ENCODE measurements at places on chromosomes 3 and 15.
A peak's percentile ranks its signal among the peaks of the same experiment; 100 is the strongest.

DNA sequence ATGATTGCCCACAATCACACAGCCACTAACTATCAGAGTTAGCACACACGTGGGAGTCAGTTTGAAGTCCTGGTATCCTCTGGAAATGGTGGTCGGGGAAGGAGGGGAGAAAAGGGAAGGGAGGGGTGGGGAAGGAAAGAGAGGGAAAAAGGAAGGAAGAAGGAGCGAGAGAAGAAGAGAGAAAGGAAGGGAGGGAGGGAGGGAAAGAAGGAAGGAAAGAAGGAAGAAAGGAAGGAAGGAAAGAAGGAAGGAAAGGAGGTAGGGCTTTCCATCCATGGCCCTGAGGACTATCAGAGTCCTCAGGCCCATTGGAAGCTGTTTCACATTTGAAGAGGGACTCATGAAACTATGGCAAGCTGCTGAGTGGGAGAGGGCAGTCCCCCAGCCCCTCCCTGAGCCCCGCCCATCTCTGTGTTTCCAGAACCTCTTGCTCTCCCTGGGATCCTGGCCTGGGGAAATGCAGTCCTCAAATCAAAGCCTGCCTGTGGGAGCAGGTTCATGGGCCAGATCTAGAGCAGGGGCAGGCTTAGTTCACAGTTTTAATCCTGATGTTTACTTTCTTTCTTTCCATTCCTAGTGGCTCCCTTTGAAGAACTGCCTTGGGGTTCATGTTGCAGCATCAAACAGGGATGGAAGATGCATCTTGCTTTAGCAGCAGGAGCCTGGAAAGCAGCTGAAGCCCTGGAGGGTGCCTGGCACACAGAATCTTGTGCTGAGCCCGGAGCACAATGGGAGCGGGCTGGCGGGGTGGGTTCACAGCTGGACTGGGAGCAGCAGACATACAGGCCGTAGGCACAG, 66.1 kb upstream of the GLCE start:
- H3K27me3 ChIP-seq = no peaks in the 10 kb centered on the region
- no peaks in the 10 kb centered on the region for H3K4me1 ChIP-seq
- H3K27ac ChIP-seq = no peak overlapping the region
- H3K4me3 ChIP-seq = no peak overlapping the region
- DNase-seq = no peak

- no peak for DNase-seq
- H3K4me1 ChIP-seq = no peaks in the 10 kb centered on the region
- no peaks in the 10 kb centered on the region for H3K36me3 ChIP-seq
- H3K27ac ChIP-seq = no peak overlapping the region
- no peaks in the 10 kb centered on the region for H3K27me3 ChIP-seq
Observed at GRCh38 chr3:135239615-135239884, 444.5 kb downstream of the EPHB1 start.

- H3K27ac ChIP-seq = no peak overlapping the region
- H3K36me3 ChIP-seq = peaks cover 17% of the 10 kb centered on the region
- no peak for DNase-seq
- H3K27me3 ChIP-seq = no peaks in the 10 kb centered on the region
- no peak overlapping the region for H3K4me3 ChIP-seq
Observed at GRCh38 chr3:128748557-128748956, 22.6 kb downstream of the RAB7A start.

DNA sequence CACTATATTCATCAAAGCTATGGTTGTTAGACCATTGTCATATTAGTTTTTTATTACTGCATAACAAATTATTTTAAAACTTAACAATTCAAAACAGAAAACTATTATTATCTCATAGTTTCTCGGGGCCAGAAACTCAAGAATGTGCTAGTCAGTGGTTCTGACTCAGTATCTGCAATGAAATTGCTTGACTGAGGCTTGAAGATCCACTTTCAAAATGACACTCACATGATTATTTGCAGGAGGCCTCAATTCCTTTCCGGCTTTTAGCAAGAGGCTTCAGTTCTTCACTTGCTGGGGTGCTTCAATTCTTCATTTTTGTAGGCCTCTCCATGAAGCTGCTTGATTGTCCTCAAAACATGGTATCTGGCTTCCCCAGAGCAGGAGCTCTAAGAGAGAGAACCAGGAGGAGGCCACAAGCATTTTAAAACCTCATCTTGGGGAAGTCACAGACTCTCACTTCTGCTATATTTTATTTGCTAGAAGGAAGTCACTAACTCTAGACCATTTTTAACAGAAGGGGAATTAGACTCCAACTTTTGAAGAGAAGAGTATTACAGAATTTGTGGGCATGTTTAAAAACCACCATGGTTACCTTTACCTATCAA, 383.7 kb downstream of the MFSD1 start:
- DNase-seq = no peak
- no peaks in the 10 kb centered on the region for H3K36me3 ChIP-seq
- H3K4me3 ChIP-seq = no peak overlapping the region
- no peaks in the 10 kb centered on the region for H3K4me1 ChIP-seq
- no peaks in the 10 kb centered on the region for H3K27me3 ChIP-seq

DNA sequence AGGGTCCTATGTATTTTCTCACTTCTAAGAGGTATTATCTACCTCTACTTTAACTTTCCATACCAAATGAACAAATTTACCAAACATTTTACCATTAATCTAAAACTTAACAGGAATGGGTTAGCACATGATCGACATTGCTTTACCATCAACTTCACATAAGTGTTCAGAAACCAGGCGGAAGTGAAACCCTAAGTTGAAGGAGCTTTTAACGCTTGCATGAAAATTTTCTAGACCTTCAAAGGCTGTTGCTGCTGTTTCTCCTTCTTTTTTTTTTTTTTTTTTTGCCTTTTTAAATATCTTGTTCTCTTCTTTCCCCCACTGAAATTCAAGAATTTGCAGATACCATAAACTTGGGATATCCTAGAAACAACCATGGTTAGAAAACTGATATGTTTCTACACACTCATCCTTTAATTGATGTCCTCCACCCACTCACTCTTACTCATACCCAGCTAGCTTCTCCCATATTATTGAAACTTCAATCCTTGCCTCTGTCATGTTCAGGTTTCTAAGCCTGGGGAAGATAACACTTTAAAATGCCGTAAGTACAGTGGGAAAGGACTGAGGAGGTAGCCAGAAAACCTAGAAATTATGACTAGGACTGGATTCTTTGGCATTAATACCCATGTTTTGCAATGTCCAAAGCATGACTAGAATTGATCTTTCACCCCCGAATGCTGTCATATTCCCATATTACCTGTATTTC, 24.7 kb downstream of the MYO5A start:
- H3K4me1 ChIP-seq = no peaks in the 10 kb centered on the region
- H3K27ac ChIP-seq = no peak overlapping the region

- H3K36me3 ChIP-seq = no peaks in the 10 kb centered on the region
- no peak overlapping the region for H3K27ac ChIP-seq
- DNase-seq = no peak
- H3K4me3 ChIP-seq = no peak overlapping the region
Observed at GRCh38 chr3:136959599-136959998, 1.8 kb downstream of the IL20RB start.

- no peak overlapping the region for H3K4me3 ChIP-seq
- DNase-seq = no peak
- H3K36me3 ChIP-seq = no peaks in the 10 kb centered on the region
- no peaks in the 10 kb centered on the region for H3K4me1 ChIP-seq
Observed at GRCh38 chr3:69871868-69872267, 127.7 kb upstream of the SAMMSON start.

- H3K27me3 ChIP-seq = no peaks in the 10 kb centered on the region
- no peak overlapping the region for H3K4me3 ChIP-seq
- no peak overlapping the region for H3K27ac ChIP-seq
- H3K36me3 ChIP-seq = no peaks in the 10 kb centered on the region
Observed at GRCh38 chr3:52967398-52967797, 70.0 kb upstream of the STIMATE start.

GRCh38 chr15:45637552-45638033, 2.8 kb downstream of the SQOR start:
- peak overlapping the region; percentile 34 for H3K27ac ChIP-seq
- H3K4me1 ChIP-seq = peaks cover 21% of the 10 kb centered on the region
- peaks cover 5% of the 10 kb centered on the region for H3K36me3 ChIP-seq
- DNase-seq = peak; percentile 14
- H3K4me3 ChIP-seq = peak overlapping the region; percentile 28

- H3K27me3 ChIP-seq = no peaks in the 10 kb centered on the region
- H3K27ac ChIP-seq = peak overlapping the region; percentile 69
- H3K4me3 ChIP-seq = peak overlapping the region; percentile 88
- no peak for DNase-seq
- H3K4me1 ChIP-seq = peaks cover 13% of the 10 kb centered on the region
Observed at GRCh38 chr15:75577401-75578172, 1.5 kb downstream of the PTPN9 start.

DNA sequence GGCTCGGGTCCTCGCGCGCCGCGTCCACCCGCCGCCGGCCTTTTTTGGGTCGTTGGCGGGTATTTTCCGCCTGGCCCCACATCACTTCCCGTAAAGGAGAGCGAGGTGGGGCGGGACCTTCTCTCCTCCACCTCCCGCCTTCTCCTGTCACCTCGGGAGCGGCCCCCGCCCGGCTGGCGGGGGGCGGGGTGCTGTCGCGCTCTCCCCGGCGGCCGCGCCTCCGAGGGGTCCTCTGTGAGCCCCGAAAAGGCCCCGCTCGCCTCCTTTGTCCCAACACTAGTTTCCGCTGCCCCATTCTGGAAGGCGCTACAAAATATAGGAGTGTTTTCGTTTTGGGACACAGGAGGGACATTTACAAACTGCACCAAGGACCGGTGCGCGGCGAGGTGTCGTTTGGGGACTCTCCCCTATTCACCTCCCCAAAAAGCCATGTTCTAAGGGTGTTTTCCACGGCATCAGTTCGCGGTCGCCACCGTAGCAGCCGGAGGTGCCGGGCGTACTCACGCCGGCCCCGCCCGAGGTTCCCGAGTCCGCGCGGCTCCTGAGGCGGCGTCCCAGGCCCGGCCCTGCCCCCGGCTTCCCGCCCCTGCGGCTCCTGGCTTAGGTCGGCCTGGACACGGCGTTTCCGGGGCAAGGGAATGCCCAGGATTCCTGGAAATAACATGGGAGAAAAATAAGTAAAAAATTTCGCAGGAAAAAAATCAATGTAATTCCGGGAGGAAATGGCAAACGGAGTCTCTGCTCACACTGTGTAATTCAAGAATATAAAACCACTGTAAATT, at the start of gene RAB27A:
RAB27A (minus strand) TSS at position 68 of the 782 bp plus-strand sequence. CDS start 54,879 bp downstream, outside the sequence.
- H3K4me1 ChIP-seq = no peaks in the 10 kb centered on the region
- no peaks in the 10 kb centered on the region for H3K27me3 ChIP-seq
- peak within 1 kb of the TSS; percentile 97 for H3K27ac ChIP-seq
- H3K4me3 ChIP-seq = peak within 1 kb of the TSS; percentile 93
- H3K36me3 ChIP-seq = no peaks in the 10 kb centered on the region

DNA sequence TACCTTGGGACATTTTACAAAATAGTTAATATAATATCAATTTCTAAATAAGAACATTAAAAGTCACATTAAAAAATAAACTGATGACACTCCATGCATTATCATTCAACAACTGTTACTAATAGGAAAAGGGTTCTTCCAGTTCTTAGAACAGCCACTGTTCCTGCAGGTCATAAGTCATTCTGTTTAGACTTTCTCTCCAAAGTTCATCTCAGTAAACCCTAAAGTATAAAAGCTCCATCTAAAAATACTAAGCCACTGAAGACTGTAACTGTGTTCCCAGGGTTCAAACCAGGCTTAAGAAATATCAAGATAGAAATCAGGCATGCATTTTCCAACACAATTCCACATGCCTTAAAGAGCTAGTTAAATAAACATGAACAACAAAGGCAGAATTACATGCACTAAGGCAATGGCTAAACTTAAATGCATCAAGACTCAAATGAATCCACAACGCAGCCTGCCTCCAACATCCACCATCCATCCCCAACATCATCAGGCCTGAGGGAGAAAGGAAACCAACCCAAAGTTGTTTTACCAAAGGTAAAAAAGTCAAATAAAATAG, 46.2 kb downstream of the DMXL2 start:
- no peak for DNase-seq
- no peaks in the 10 kb centered on the region for H3K27me3 ChIP-seq
- H3K27ac ChIP-seq = no peak overlapping the region
